T follicular helper cell (primary cell): ENCODE measurements at places on chromosomes 11 and 22.

DNA sequence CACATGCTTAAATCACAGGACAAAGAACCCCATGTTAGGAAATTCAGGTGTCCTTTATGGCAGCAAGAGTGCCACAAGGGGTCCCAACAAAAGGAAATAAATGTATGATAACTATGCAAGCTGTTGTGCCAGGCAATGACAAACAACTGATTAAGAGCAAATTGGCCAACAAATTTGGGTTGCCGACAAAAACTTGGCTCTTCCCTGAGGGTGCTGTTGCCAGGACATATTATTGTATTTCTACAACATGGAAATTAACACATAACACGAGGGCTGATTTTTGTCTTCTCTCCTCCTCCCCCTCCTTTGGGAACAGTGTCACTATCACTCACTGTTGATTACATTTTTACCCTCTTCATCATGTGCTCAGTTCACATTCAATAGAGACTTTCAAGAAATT is 56.0 kb downstream of the LRRC4C start:
- DNase-seq: no peak

- DNase-seq: no peak
These were observed 12.0 kb downstream of the TBC1D22A start for GRCh38 chr22:46774253-46774979.

DNA sequence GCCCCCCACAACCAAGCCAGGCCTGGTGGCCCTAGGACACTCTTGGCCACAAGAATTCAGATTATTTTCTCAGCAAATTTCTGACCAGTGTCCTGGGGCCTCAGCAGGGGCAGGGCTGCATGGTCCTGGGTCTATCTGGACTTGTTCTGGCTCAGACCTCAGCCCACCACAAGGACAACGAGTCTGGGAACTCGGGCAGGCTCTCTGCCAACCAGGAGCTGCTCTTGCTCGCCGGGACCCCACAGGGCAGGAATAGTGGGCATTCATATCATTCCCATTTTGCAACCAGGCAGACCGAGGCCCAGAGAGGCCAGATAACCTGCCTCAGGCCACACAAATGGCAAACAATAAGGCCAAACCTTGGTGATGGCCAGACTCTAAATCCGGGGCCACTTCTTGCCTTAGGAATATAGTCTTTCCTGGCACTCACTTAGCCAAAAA is 75.4 kb upstream of the WNT7B start:
- no peak for DNase-seq

GRCh38 chr11:87036756-87037449 is 831 bp upstream of the TMEM135 start:
- DNase-seq: no peak

DNA sequence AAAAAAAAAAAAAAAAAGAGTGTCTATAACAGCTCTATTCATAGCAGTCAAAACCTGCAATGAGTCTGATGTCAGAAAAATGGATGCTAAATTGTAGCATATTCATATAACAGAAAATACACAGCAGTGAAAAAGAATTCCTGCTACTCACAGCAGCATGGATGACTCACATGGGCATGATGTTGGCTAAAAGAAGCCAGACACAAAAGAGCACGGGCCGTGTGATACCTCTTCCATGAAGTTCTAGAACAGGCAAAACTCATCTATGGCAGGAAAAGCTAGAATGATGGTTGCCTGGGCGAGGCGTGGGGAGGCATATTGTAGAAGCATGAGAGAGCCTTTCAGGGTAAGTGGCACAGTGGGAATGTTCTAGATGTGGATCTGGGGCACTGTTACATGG is 18.9 kb downstream of the PLAAT3 start:
- no peak for DNase-seq

DNA sequence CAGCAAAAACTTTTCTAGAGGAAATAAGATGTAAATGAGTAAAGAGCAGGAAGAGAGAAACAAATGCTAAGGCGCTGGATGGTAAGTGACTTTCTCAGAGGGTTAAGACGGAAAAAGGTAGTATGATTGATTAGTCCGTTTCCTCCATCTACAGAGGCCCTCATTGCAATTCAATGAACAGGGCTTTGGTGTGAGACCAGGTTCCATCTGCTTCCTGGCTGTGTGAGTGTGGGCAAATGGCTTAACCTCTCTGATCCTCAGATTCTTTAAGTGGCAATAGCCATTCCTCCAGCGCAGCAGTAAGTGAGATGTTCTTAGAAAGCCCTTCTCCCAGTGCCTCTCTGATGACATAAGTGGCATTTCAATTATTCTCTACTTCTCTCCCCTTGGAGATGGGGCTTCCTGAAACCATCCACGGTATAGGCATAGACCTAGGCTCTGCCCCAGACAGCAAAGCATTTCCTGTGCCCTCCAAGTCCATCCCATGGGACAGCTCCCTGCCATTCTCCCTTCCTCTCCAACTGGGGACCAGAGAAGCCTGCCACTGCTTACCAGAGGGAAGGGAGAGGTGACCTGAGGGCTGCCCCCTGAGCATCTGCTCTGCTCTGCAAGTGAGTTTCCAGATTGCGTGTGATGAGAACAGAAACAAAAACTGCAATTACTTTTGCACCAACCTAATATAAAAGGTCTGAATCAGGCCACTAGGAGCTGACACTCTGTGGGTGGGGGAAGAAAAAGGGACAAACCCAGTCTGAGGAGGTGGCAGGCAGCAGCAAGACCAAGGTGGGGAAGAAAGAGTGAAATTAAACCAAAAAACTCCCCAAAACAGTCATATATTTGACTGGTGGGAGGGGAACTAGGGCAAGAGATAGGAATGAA is 12.7 kb upstream of the CD44 start:
- no peak for DNase-seq

GRCh38 chr22:49148895-49149418 is 678.7 kb downstream of the BRD1 start:
- no peak for DNase-seq

DNA sequence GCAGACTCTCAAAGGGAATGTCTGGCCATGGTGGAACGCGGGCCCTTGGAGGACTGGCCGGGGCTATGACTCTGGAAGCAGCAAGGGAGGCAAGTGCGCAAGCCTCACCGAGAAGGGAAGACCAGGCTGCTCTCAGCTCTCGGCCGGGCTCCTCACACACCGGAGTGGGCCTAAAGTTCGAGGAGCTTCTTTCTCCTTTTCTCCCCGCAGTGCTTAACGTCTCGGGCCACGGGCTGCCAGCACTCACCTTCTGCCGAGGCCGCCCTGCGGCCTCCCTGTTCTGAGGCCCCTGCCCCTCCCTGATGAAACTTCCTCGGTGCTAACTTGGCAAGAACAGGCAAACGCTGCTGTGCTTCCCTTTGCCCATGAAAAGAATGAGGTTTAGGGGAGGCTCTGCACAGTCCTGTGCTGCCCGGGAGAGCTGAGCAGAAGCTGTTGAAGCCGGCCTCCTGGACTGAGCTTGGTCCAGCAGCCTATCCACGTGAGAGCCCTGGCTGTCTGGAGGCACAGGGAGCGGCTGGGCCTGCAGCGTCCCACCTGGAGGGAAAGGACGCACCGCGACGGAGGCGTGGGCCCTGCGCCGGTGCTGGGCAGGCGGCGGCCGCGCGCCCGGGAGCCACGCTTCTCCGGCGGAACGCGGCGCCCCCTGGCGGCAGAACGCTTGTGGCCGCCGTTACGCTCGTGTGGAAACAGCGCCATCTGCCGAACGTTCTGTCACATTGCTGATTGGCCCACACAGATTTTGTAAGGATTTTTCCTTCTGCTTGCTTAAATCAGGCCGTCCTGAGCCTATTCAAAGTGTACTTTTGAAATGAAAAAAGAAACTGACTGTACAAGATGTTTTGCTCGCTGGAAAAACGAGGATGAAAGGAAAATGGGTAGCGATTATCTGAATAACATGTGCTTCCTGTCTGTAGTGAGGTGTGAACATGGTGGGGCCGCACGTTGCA is 65.0 kb upstream of the TMEM45B start:
- DNase-seq: peak; percentile 63

GRCh38 chr11:104564921-104565582 is 333.2 kb downstream of the CASP12 start:
- DNase-seq: no peak

DNA sequence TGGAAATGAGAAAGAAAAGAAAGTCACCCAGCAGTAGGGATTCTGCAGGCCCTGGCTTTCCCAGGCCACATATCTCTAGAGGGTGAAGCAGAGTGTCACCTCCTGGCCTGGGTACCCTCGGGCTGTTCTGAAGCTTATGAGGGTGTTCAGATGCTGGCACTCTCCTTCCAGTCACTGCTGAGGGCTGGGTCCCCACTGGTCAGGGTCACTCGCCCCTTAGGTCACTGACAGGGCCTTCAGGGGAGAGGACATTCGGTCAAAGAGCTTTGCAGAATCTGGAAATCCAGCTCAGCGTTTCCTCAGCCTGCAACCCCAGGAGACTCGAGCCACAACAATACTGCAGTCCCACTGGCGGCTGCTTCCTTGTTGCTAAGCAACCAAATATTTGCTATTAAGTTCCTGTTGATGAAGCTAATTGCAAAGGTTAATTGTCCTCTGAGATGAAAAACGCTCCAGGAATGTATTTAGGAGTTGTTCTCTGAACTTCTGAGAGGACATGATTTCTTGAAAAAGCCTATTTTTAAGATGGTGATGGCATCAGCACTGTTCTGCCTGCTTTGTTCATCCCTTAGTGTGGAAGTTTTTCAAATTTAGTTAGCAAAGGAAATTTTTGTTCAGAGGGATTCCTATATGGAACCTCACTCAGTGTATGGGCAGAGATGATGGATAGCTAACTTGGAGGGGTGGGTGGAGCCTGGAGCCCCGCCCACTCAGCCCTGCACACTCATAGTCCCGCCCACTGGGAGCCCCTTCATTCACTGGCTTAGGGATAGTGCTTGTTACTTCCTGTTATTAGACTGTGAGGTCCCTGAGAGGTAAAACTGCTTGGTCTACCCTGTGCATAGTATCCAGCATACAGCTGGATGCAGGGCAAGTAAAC is 109.2 kb downstream of the CSNK2A3 start:
- DNase-seq: peak; percentile 34

- no peak for DNase-seq
These were observed 130.6 kb downstream of the WNT11 start for GRCh38 chr11:76075716-76076115.
